ENCODE measurements at places on chromosomes 5 and 9. TPM values are rescaled to one million over a fixed set of nuclear protein-coding genes. Genes with fewer than 3 reads are reported as not detected.

DNA sequence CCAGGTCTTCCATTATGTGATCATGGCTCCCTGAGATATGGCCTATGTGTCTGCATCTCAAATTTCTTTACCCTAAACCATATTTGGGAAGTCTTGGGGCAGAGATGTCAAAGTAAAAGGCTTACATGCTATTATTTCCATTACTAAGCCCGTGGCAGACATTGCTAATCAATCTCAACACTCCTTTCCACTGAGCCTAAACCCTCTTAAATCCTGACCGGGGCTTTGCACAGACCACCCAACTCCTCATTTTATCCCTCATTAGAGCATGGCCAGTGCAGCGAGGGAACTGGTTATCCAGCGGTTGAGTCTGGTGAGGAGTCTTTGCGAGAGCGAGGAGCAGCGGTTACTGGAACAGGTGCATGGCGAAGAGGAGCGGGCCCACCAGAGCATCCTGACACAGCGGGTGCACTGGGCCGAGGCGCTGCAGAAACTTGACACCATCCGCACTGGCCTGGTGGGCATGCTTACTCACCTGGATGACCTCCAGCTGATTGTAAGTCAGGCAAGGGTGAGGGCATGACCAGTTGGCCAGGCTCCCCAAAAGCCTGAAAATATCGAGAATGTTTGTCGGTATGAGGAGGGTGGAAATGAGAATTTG, 11.0 kb downstream of the BSPRY start:
- no peak overlapping the region for H3K4me3 ChIP-seq
- no peaks in the 10 kb centered on the region for H3K4me1 ChIP-seq
- no peak overlapping the region for H3K27ac ChIP-seq
- no peak for DNase-seq

- no peaks in the 10 kb centered on the region for H3K27me3 ChIP-seq
- no peak overlapping the region for H3K4me3 ChIP-seq
- H3K36me3 ChIP-seq = no peaks in the 10 kb centered on the region
- no peaks in the 10 kb centered on the region for H3K4me1 ChIP-seq
Measured at GRCh38 chr9:12972608-12973589, 198.1 kb downstream of the LURAP1L start.

The TXNDC8 gene
- total RNA-seq = not detected

DNA sequence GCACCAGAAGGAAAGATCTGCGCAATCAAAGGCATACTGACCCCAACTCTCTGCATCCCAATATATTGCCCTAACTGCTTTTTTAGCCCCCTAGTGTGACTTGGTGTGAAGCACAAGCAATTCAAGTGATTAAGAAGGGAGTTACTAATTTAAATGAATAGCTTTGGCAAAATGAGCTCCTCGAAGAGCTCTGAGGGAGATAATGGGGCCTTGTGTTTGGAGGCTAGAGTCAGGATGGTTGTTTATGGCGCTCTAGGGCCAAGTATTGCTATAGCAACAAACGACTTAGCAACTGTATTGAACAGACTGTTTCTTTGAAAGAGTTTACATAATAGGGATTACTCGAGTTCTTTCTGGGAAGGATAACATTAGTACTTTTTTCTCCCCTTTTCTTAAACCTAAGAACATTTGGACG, 11.5 kb upstream of the C5orf58 start:
- H3K4me1 ChIP-seq = peaks cover 19% of the 10 kb centered on the region
- H3K27me3 ChIP-seq = no peaks in the 10 kb centered on the region
- H3K27ac ChIP-seq = no peak overlapping the region
- DNase-seq = peak; percentile 78
- H3K4me3 ChIP-seq = no peak overlapping the region
- no peaks in the 10 kb centered on the region for H3K36me3 ChIP-seq

- H3K27me3 ChIP-seq = no peaks in the 10 kb centered on the region
- no peaks in the 10 kb centered on the region for H3K36me3 ChIP-seq
- H3K4me3 ChIP-seq = no peak overlapping the region
- no peak for DNase-seq
Measured at GRCh38 chr5:172901012-172901780, 58.0 kb upstream of the RPL26L1 start.

The BTNL3 gene
- total RNA-seq = not detected

GRCh38 chr5:95870105-95870672, 47.7 kb upstream of the GLRX start:
- no peaks in the 10 kb centered on the region for H3K27me3 ChIP-seq
- H3K4me3 ChIP-seq = no peak overlapping the region
- H3K36me3 ChIP-seq = no peaks in the 10 kb centered on the region
- no peaks in the 10 kb centered on the region for H3K4me1 ChIP-seq
- H3K27ac ChIP-seq = no peak overlapping the region
- no peak for DNase-seq

GRCh38 chr5:131245312-131245711, 18.5 kb upstream of the CDC42SE2 start:
- no peak overlapping the region for H3K4me3 ChIP-seq
- no peaks in the 10 kb centered on the region for H3K4me1 ChIP-seq
- no peaks in the 10 kb centered on the region for H3K36me3 ChIP-seq
- DNase-seq = no peak

- no peaks in the 10 kb centered on the region for H3K36me3 ChIP-seq
- H3K4me1 ChIP-seq = 0 out of 2 replicates have a peak, but pooled peaks cover 11% of the 10 kb centered on the region
- no peak within 1 kb of the TSS for H3K4me3 ChIP-seq
- peak; percentile 42 for DNase-seq
- no peaks in the 10 kb centered on the region for H3K27me3 ChIP-seq
- no peak within 1 kb of the TSS for H3K27ac ChIP-seq
Measured at GRCh38 chr9:127264462-127265219, at the start of gene GARNL3. Gene GARNL3, plus strand, starts transcription at chr9:127264774. Its CDS starts 104 bp downstream, at chr9:127264878.

DNA sequence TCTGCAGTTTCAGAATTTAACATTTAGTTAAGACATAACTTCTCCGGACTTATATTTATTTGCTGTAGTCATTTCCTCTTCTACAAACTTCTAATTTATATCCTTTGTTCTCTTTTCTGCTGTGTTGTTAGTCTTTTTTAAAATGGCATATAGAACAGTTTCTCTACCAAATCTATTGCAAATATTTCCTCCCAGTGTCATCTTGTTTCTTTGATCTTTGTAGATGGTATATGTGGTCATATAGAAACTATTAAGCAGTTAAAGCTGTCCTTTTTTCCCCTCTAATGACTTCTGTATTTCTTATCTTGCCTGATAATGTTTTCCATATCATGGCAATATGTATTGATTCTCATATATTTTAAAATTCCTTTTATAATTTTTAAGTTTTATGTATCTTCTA, 264.5 kb downstream of the MCTP1 start:
- H3K27ac ChIP-seq = no peak overlapping the region
- H3K4me3 ChIP-seq = no peak overlapping the region
- H3K27me3 ChIP-seq = no peaks in the 10 kb centered on the region
- DNase-seq = no peak
- H3K4me1 ChIP-seq = no peaks in the 10 kb centered on the region

DNA sequence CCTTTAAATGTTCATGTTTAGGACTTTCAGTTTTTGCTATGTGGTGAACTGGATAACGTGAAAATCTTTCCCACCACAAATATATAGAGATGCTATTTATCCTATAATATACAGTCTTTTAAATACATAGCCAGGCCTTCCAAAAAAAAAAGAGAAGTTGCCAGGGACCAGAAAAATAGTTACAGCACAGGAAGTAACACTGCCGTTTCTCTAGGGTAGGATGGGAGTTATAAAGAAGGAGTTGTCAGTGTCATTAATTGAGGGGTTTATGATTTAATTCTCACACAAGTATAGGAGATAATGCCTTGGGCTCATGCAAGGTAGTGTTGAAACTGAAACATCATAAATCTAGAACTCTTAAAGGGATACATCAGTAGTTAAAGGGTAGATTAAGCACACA, 83.9 kb downstream of the LRRC70 start:
- no peaks in the 10 kb centered on the region for H3K36me3 ChIP-seq
- no peaks in the 10 kb centered on the region for H3K4me1 ChIP-seq
- no peak overlapping the region for H3K4me3 ChIP-seq
- DNase-seq = no peak
- no peaks in the 10 kb centered on the region for H3K27me3 ChIP-seq

GRCh38 chr5:135625961-135626360, 47.2 kb upstream of the CXCL14 start:
- H3K4me1 ChIP-seq = no peaks in the 10 kb centered on the region
- no peak overlapping the region for H3K27ac ChIP-seq
- no peak overlapping the region for H3K4me3 ChIP-seq
- no peaks in the 10 kb centered on the region for H3K36me3 ChIP-seq
- DNase-seq = no peak

The F2RL2 gene
- not detected for total RNA-seq

GRCh38 chr9:127974769-127975261, 6.0 kb downstream of the EEIG1 start:
- H3K4me3 ChIP-seq = no peak overlapping the region
- no peaks in the 10 kb centered on the region for H3K36me3 ChIP-seq
- no peaks in the 10 kb centered on the region for H3K27me3 ChIP-seq
- DNase-seq = no peak
- H3K27ac ChIP-seq = 0 out of 2 replicates have a peak overlapping the region, but pooled peaks have one; percentile 59

The NR2F1-AS1 gene
- total RNA-seq = 3.0 TPM

- no peaks in the 10 kb centered on the region for H3K36me3 ChIP-seq
- H3K27me3 ChIP-seq = peaks cover 92% of the 10 kb centered on the region
Measured at GRCh38 chr5:159097784-159098602, 1.7 kb downstream of the EBF1 start.

The FAF2 gene
- 34.6 TPM for total RNA-seq

DNA sequence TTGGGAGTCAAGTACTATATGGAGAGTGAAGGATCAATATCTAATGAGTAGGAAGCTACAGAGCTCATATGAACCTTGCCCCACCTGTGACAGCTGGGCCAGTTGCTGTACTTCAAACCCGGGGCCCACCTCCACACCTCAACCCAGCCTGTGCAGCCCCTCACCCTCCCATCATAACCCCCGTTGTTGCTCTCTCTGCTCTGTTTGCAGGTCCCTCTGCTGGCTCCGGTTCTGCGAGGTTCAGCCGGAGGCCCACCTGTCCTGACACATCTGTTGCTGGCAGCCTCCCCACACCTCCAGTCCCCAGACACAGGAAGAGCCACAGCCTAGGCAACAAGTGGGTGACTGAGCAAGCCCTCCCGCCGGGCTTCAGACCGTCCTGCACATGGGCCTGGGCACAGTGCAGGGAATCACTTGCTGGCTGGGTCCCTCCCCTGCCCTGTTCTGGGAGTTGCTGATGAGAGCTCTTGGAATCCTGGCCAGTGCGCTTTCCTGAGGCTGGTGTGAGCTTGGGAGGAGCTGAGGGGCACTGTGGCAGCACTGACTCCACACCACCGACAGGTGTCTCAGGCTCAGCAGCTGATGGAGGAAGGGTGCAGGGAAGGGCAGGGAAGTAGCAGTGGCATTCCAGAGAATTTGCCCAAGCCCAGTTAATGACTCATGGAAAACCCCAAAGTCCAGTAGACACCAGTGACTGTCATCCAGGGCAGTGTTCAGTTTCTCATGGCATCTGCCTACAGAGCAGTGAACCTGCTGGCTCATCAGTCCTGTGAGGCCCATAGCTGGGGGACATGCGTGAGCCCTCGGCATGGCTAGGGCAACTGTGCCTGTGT, 69.5 kb upstream of the GARNL3 start:
- no peaks in the 10 kb centered on the region for H3K27me3 ChIP-seq
- DNase-seq = peak; percentile 44
- H3K4me1 ChIP-seq = peaks cover 4% of the 10 kb centered on the region
- H3K4me3 ChIP-seq = no peak overlapping the region
- no peaks in the 10 kb centered on the region for H3K36me3 ChIP-seq

DNA sequence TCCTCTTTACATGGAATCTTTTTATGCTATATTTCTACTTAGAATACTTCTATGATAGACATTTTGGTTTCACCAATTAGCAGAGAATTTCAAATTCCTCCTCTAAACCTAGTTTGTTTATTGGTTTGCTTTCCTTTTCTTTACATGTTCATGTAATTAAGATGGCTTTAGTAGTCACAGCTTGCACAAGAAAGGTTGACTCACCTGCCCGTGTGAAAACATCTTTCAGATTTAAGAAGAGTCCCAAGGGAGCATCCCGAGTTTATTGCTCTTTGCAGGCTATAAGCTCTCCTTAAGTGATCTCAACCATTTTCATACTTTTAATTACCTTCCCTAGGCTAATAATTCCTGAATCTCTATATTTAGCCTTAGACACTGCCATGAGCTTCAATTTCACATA, 28.9 kb downstream of the TYRP1 start:
- H3K27ac ChIP-seq = no peak overlapping the region
- no peaks in the 10 kb centered on the region for H3K36me3 ChIP-seq
- H3K4me1 ChIP-seq = peaks cover 5% of the 10 kb centered on the region
- H3K27me3 ChIP-seq = no peaks in the 10 kb centered on the region
- no peak overlapping the region for H3K4me3 ChIP-seq

The SNCAIP gene
- 8.0 TPM for total RNA-seq

- H3K4me3 ChIP-seq = no peak overlapping the region
- DNase-seq = no peak
- no peaks in the 10 kb centered on the region for H3K36me3 ChIP-seq
- H3K4me1 ChIP-seq = peaks cover 4% of the 10 kb centered on the region
Measured at GRCh38 chr5:84119252-84119651, 265.4 kb downstream of the EDIL3 start.

GRCh38 chr9:133403766-133404453, 13.9 kb downstream of the REXO4 start:
- H3K27me3 ChIP-seq = no peaks in the 10 kb centered on the region
- DNase-seq = peak; percentile 82
- H3K4me3 ChIP-seq = no peak overlapping the region
- H3K36me3 ChIP-seq = peaks cover 6% of the 10 kb centered on the region
- no peaks in the 10 kb centered on the region for H3K4me1 ChIP-seq
- H3K27ac ChIP-seq = no peak overlapping the region

DNA sequence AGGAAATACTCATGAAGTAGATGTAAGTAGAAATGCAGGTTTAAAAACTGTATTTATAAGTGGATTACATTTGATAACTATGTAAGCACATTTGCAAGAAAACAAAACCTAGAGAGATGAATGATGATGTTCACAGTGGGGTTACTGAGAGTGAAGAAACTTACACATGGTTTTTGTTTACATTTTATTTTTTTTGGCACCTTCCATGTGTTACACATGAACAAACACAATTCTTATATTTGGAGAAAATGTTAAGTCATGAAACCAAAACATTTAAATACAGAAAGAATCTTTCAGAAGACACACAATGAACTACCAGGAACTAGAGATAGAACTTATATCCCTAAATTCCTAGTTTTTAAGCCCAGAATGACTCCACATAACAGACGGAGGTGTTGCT, 51.5 kb upstream of the SPATA31E1 start:
- no peak overlapping the region for H3K4me3 ChIP-seq
- no peaks in the 10 kb centered on the region for H3K4me1 ChIP-seq
- H3K27me3 ChIP-seq = no peaks in the 10 kb centered on the region
- H3K27ac ChIP-seq = no peak overlapping the region
- no peaks in the 10 kb centered on the region for H3K36me3 ChIP-seq

The PCDHA1 gene
- 3.2 TPM for total RNA-seq

DNA sequence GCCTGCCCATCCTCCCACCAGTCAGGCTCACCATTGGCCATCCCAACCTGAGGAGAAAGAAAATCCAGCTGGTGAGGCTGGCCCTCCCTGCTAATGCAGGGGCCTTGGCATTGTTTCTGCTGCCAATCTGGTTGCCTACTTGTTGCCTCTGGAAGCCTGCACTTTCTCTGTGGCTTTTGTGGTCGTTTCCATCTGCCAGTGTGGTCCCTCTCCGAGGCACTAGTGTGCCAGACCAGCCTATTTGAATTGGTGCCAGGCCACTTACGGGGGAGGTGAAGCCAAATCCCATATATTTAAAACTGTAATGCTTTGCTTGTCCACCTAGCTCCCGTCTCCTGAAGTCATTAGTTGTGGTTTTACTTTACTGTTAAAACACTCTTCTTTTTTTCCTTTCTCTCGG, 213.4 kb upstream of the ADAMTSL1 start:
- no peaks in the 10 kb centered on the region for H3K27me3 ChIP-seq
- DNase-seq = no peak
- peaks cover 5% of the 10 kb centered on the region for H3K4me1 ChIP-seq
- H3K36me3 ChIP-seq = no peaks in the 10 kb centered on the region

The TMC1 gene
- total RNA-seq = 0.54 TPM

Measured in GM23338 (cell line).